ENCODE measurements at places on chromosomes 11 and 22.

DNA sequence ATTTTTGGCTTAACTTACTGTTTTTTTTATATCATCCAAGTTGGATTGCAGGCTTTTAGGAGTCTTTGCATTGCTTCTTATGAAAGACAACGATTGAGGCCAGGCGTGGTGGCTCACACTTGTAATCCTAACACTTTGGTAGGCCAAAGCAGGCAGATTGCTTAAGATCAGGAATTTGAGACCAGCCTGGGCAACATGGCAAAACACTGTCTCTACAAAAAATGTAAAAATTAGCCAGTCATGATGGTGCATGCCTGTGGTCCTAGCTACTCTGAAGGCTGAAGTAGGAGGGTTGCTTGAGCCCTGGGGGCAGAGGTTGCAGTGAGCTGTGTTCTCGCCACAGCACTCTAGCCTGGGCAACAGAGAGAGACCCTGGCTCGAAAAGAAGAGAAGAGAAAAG is 56.6 kb downstream of the BID start:
- H3K27ac ChIP-seq, result no peak overlapping the region
- H3K27me3 ChIP-seq, result no peaks in the 10 kb centered on the region
- no peaks in the 10 kb centered on the region for H3K36me3 ChIP-seq
- no peak overlapping the region for H3K4me3 ChIP-seq
- DNase-seq, result no peak

GRCh38 chr11:59898650-59899049 is 20.1 kb downstream of the OOSP3 start:
- H3K27me3 ChIP-seq, result no peaks in the 10 kb centered on the region
- no peak overlapping the region for H3K4me3 ChIP-seq
- no peaks in the 10 kb centered on the region for H3K4me1 ChIP-seq
- no peak for DNase-seq
- H3K36me3 ChIP-seq, result no peaks in the 10 kb centered on the region
- H3K27ac ChIP-seq, result no peak overlapping the region

- no peak for DNase-seq
- no peak overlapping the region for H3K27ac ChIP-seq
- H3K4me3 ChIP-seq, result no peak overlapping the region
- peaks cover 46% of the 10 kb centered on the region for H3K36me3 ChIP-seq
- no peaks in the 10 kb centered on the region for H3K27me3 ChIP-seq
- peaks cover 39% of the 10 kb centered on the region for H3K4me1 ChIP-seq
These were observed 38.7 kb downstream of the CD82 start for GRCh38 chr11:44604171-44604581.

DNA sequence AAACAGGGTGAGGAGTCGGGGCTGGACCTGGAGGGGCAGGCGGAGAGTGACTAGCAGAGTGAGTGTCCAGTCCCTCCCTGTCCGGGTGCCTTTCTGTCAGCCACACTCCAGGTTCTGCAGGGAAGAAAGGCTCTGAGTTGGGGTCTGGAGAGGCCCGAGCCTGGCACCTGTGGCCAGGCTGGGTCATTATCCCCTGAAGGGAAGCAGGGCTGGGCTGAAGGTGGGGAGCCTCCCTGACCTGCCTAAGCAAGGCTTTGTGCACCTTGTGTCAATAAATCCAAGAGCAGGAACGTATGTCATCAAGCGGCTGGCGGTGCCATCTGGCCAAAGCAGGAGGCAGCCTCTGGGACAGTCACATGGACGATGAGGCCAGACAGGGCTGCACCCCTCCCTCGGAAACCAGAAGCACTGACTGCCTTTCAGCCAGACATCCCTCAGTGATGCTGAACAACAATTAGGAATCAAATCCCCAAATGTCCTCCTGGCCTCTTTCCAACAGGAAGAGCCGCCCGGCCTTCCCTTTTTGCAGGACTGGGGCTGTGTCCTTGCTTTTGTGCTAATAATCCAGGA is 73.9 kb upstream of the FGF3 start:
- DNase-seq, result no peak
- H3K27me3 ChIP-seq, result peaks cover 57% of the 10 kb centered on the region
- no peak overlapping the region for H3K4me3 ChIP-seq
- no peaks in the 10 kb centered on the region for H3K36me3 ChIP-seq
- H3K4me1 ChIP-seq, result no peaks in the 10 kb centered on the region

- H3K4me1 ChIP-seq, result no peaks in the 10 kb centered on the region
- no peak overlapping the region for H3K27ac ChIP-seq
- DNase-seq, result no peak
- no peaks in the 10 kb centered on the region for H3K27me3 ChIP-seq
These were observed 19.4 kb downstream of the LAYN start for GRCh38 chr11:111559800-111560464.

DNA sequence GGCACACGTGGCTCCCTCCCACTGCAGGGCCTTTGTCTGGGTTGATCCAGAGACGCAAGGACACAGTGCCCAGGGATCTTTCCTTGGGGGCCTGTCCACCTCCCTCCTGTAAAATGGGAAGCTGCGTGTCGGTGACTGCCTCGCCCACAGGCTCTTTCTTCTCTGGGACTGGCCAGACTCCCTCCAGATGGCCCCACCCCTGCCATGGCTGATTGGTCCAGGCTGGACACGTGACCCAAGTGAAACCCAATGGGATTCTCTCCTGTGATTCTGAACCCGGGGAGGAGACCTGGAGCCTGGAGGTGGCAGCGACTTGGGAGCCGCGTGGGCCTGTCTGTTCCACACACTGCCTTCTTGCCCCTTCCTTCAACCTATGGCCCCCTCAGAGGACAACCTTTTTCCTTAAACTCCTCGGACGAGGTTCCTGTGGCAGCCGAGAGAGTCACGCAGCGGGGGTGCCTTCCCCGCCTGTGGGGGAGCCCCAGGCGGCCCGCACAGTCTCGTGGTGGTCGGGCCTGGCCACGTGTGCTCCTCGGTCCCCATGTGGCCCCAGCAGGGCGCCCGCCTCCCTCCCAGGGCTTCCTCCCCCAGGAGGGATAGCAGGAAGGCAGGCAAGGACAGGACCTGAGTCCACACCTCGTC is 12.4 kb upstream of the MPPED1 start:
- no peaks in the 10 kb centered on the region for H3K27me3 ChIP-seq
- H3K36me3 ChIP-seq, result no peaks in the 10 kb centered on the region
- H3K4me3 ChIP-seq, result no peak overlapping the region

DNA sequence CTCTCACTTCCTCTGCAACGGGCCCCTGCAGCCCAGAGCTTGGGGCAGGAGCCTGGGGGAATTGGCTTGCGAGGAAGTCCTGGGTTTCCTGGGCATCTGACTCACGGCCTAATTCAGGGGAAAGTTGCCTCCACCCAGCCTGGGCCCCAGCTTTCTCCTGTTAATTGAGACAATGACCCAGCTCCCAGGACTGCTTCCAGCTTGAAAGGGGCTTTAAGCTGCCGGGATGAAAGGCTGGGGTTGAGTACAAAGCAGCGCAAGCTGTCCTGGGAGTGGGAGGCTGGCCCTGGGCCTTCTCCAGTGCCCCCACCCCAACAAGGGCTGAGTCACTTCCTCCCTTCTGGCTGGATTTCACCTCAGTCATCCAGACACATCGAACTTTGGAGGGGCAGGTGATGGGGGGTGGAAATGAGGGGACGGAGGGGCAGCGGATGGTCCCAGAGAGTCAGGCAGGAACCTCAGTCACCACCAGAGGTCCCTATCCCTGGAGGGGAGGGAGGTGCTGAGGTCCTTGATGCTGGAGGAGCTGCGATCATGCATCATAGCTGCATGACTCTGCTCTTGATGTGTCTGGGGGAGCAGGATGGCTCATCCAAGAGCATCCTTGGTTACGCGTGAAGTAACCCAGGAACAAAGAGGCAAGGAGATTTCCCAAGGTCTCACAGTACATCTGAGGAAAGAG is 30.1 kb upstream of the OAF start:
- H3K27me3 ChIP-seq, result no peaks in the 10 kb centered on the region
- no peaks in the 10 kb centered on the region for H3K4me1 ChIP-seq
- H3K36me3 ChIP-seq, result no peaks in the 10 kb centered on the region
- DNase-seq, result no peak
- H3K4me3 ChIP-seq, result no peak overlapping the region

GRCh38 chr11:125512106-125512505 is 16.0 kb upstream of the FEZ1 start:
- no peaks in the 10 kb centered on the region for H3K27me3 ChIP-seq
- no peak overlapping the region for H3K4me3 ChIP-seq
- no peaks in the 10 kb centered on the region for H3K36me3 ChIP-seq
- DNase-seq, result no peak

GRCh38 chr11:34630544-34630943 is 9.7 kb downstream of the EHF start:
- H3K27ac ChIP-seq, result no peak overlapping the region
- H3K27me3 ChIP-seq, result no peaks in the 10 kb centered on the region
- H3K36me3 ChIP-seq, result no peaks in the 10 kb centered on the region

DNA sequence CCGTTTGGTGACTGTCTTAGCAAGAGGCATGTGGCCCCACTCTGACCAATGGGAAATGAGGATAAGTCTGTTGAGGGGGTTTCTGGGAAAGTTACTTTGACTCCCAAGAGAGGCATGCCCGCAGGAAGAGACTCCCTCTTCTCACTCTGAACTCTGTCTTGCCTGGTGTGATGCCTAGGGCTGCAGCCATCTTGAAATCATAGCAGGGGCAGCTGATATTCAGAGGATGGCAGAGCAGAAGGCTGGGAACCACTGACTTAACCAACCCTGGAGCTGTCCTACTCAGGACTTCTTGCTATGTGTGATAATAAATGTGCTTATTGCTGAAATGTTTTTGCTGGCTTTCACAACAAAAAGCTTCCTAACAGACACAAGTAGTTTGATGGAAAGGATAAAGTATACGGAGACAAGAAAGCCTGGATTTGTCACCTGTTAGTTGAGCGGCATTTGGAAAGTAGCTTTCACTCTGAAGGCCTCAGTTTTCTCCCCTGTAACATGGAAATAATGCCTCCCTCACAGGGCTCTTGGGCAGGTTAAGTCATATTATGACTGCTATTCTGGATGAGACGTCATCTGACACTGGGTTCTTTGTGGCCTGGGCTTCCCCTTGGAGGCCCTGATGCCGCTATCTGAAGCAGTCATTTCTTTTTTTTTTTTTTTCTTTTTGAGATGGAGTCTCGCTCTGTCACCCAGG is 128.5 kb downstream of the CEP164 start:
- H3K27me3 ChIP-seq, result no peaks in the 10 kb centered on the region
- no peaks in the 10 kb centered on the region for H3K36me3 ChIP-seq
- H3K4me1 ChIP-seq, result no peaks in the 10 kb centered on the region
- DNase-seq, result no peak
- H3K4me3 ChIP-seq, result no peak overlapping the region

DNA sequence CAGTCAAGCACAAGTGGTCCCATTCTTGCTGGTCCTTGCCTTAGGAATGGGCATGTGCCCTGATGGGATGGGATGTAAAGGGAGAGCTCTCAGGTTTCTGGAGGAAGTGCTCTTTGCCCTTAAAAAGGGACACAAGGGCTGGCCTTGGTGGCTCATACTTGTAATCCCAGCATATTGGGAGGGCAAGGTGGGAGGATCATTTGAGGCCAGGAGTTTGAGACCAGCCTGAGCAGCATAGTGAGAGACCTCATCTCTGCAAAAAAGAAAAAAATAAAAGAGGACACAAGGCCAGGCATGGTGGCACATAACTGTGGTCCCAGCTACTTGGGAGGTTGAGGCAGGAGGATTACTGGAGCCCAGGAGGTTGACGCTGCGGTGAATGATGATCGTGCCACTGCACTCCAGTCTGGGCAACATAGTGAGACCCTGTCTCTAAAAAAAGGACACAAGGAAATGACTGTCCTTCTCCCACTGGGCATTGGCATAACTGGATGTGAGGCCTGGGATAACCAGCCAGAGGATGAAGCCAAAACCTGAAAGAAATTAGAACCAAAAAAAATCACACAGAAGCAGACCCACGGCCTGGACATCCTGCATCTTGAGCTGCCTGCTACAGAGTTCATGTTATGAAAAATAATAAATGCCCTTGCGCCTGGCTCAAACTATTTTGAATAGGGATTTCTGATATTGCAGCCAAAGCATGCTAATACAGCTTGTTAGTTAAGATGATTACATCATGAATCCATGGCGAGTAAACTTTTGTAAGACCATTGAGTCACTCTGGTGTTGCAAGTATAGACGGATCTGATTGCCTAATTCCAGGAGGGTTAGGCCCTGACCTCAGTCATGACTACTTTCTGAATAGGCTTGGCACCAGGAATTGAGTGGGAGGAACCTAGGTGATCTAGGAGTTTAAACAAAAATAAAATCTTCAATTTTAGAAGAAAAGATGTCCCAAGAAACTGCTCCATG is 12.9 kb upstream of the CRKL start:
- no peaks in the 10 kb centered on the region for H3K36me3 ChIP-seq
- no peak overlapping the region for H3K27ac ChIP-seq
- DNase-seq, result no peak

- no peaks in the 10 kb centered on the region for H3K27me3 ChIP-seq
- no peak overlapping the region for H3K27ac ChIP-seq
- DNase-seq, result no peak
- no peak overlapping the region for H3K4me3 ChIP-seq
These were observed 102.9 kb upstream of the PAX6 start for GRCh38 chr11:31913985-31914384.

GRCh38 chr22:44186121-44186510 is 5.4 kb downstream of the PARVG start:
- peaks cover 35% of the 10 kb centered on the region for H3K4me1 ChIP-seq
- H3K27ac ChIP-seq, result no peak overlapping the region
- no peak for DNase-seq
- no peak overlapping the region for H3K4me3 ChIP-seq
- H3K27me3 ChIP-seq, result no peaks in the 10 kb centered on the region

DNA sequence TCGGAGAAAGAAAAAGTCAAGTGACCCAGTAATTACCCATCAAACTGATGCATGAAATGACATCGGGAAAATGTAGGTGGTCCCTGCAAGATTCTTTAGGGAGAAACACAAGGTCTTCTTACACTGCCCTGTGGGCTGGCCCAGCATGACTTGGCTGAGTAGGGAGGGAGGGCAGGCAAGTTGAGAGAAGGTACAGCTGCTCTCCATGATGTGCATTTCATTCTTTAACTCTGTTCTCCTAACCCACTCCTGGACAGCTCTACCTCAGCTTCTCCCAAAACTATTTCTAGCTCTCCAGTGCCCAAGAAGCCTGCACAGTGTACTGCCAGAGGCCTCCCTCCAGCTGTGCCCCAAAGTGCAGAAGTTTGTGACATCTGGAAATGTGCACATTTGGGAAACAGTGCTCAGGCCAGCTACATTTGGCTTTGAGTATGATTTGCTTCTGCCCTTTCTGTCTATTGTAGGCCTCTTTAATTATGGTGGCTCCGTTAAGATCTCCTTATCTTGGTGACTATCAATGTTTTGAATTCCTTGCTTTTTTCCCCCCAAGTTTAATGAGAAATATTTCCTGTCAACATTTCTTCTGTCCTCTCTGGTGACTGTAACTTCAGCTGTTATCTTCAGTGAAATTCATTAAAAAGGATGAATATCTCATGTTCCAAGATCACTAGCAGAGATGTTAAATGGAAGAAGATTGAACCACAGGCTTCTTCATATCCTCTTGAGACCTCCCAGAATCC is 26.7 kb upstream of the PRSS23 start:
- no peak overlapping the region for H3K4me3 ChIP-seq
- no peaks in the 10 kb centered on the region for H3K4me1 ChIP-seq
- no peaks in the 10 kb centered on the region for H3K36me3 ChIP-seq
